Vagina (tissue), 2 donors: ENCODE measurements at places on chromosomes 6 and 20.

DNA sequence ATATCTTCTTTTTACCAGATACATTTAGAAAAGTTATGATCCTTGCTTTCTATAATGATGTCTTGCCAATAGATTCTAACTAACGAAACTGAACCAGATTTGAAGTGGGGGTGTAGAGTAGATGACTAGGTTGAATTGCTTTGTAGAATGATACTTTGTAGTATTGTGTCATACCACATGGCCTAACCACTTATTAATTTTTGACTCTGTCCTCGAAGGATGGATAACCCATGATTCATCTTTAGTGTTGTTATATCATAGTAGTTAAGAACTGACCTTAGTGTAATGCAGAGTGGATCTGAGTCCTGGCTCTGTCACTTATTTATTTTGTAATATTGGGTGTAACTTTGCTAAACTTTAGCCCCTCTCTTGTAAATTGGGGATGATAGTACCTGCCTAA is 4.5 kb downstream of the PHF3 start:
- no peak for DNase-seq

- DNase-seq: no peak
These were observed 49.2 kb downstream of the PPP1R16B start for GRCh38 chr20:38854654-38855066.

DNA sequence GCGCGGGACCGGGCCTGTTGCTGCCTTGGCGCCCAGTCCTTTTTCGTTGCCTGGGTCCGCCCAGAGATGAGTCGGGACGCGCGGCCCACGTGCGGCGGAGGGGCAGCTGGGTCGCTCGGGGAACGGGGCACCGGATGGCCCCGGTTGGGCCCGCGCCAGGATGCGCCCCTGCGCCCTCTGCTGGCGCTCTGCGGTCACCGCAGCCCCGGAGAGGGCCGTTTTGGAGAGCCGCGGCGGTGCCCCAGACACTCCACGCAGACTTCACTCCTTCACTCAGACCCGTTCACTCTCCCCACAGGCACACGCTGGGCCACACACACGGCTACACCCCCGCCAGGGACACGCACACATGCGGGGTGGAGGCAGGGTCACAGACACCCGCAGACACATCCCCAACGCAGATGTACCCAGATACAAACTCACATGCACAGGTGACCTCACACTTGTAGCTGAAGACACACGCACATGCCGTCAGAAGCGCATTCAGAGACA is 38.8 kb downstream of the SRC start:
- DNase-seq: no peak

DNA sequence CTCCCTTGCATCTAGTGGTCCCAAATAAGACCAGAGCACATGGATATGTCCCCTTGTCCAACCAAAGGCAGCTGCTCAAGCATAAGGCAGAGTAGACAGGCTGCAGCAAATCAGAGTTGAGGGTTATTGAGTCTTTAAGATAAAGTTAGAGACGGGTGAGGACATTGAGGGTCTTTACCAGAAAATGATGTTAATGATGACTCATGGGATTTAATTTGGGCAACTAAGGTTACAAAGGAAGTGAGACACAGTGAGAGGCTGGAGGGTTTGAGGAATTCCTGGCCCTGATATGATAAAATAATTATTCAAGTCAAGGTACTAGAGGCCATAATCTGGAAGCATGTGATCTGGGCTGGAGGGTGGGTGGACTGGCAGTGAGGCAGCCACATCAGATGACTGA is 133.6 kb downstream of the ALDH8A1 start:
- DNase-seq: no peak

GRCh38 chr6:70717038-70717801 is 49.5 kb downstream of the SMAP1 start:
- DNase-seq: no peak

- no peak for DNase-seq
These were observed 304.6 kb downstream of the THBS2 start for GRCh38 chr6:168948990-168949531.

- DNase-seq: peak; percentile 6
These were observed 69.1 kb upstream of the TOP1 start for GRCh38 chr20:40959325-40960092.

DNA sequence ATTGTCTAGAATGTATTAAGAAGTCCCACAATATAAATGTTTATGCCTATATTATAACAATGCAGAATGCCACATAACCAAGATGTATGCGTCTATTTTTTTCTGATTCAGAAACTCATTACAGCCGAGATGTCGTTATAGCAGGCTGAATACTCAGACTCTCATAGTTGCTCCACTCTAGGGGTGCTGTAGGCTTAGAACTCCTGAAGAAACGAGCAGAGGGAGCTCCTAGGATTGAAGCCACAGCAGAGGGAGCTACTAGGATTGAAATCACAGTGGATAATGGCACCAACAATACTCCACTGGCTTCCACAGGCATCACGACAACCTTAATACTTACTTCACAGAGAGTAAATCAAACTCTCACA is 208.9 kb downstream of the KIF16B start:
- DNase-seq: no peak

DNA sequence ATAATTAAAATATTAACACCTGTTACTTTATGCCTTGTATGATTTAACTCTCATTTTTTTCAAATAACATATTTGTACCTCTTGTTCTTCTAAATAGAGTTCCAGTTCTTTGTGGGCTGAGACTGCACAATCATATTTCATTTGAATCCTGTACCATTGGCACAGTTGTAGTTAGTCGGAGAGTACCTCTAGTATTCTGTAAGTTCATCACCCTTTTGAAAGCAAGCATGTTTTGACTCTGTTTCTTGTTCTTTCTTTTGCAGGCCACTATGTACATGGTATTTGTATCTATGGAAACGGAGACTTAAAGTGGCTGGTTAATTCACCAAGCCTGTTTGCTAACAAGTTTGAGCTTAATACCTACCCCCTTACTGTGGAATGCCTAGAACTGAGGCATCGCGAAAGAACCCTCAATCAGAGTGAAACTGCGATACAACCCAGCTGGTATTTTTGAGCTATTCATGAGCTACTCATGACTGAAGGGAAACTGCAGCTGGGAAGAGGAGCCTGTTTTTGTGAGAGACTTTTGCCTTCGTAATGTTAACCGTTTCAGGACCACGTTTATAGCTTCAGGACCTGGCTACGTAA is 68.2 kb downstream of the C6orf52 start:
- DNase-seq: no peak

DNA sequence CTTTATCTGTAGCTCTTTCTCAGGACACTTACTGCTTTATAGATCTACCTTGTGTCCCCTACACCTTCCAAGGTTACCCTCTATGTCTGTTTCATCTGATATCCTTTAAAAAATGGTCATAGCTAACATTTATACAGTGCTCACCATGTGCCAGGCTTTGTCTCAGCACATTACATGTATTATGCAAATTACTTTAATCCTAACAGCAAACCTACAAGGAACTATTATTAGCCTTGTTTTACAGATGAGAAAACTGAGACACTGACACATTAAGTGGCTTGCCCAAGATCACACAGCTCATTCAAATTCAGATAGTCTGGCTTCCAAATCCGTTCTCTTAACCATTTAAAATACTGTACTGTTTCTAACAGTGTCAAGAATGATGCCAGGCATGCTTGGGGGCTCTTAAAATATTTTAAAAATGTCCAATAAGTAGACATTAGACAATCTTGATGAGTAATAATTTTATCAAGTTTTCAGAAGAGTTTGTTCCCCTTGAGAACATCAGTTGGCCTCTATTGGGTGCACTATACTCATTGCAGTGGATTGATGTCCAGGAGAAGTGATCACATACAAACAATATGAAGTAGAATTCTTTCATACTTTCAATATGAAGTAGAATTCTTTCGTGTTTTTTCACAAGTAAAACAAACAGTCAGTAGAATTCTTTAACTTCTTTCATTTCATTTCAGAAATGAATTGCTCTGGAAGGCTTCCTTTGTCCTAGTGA is 69.6 kb downstream of the DNAH8 start:
- DNase-seq: no peak

DNA sequence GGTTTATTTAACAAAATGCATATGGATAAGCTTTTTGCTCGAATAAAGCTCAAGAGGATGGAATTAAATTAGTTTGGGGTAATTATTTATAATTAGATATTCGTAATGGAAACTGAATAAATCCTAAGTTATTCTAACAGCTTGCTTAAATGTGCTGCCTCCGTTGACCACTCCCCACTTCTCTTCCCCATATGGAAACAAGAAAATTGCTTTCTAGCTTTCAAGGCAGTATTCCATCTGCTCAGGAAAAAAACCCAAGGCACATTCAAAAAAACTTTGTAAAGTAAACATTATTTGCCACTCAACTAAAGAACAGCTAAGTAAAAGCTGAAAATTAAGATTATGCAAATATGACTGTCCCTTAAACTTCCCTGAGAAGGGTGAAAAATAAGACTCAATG is 369.2 kb downstream of the HAO1 start:
- no peak for DNase-seq

- no peak for DNase-seq
These were observed 280.9 kb upstream of the STXBP5 start for GRCh38 chr6:146923205-146923833.

GRCh38 chr6:117771403-117771802 is 96.1 kb downstream of the NUS1 start:
- no peak for DNase-seq

DNA sequence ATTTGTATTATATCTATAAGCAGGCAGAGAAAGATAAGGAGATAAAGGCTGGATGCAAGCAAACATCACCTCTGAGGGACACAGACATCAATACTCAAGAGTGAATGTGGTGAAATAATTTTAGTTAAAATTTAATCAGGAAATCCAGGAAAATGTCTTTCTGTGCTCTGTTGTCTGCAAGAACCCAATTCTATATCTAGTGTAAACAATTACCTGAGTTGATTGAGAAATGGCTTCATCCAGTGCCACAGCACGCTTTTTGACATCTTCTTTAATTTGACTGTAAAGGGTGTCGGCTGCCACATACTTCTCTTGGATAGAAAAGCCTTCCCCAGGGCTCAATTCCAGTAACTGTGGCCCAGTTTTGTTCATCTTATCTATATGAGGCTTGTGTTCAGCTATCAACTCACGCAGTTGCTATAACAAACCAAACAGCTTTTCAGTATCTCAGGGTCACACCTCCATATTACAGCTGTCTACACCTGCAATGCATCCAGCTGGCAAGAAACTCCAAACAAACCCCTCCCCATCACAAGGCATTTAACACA is 131.6 kb downstream of the DST start:
- DNase-seq: no peak

GRCh38 chr6:138289739-138290138 is 71.4 kb upstream of the PBOV1 start:
- no peak for DNase-seq

GRCh38 chr6:31607317-31607716 is 7.7 kb upstream of the AIF1 start:
- no peak for DNase-seq

- DNase-seq: no peak
These were observed 42.4 kb downstream of the TNFRSF21 start for GRCh38 chr6:47267301-47267700.

- DNase-seq: no peak
These were observed 45.1 kb downstream of the OR2B6 start for GRCh38 chr6:28002161-28002560.
